Lower lobe of right lung (tissue), 2 donors: ENCODE measurements at places on chromosomes 3 and 15. TPM values are rescaled to one million over a fixed set of nuclear protein-coding genes. Genes with fewer than 3 reads are reported as not detected.

Gene REC114
- total RNA-seq = not detected

Gene AHSG
- total RNA-seq = not detected

Gene IMPG2
- 0.21 TPM for total RNA-seq

DNA sequence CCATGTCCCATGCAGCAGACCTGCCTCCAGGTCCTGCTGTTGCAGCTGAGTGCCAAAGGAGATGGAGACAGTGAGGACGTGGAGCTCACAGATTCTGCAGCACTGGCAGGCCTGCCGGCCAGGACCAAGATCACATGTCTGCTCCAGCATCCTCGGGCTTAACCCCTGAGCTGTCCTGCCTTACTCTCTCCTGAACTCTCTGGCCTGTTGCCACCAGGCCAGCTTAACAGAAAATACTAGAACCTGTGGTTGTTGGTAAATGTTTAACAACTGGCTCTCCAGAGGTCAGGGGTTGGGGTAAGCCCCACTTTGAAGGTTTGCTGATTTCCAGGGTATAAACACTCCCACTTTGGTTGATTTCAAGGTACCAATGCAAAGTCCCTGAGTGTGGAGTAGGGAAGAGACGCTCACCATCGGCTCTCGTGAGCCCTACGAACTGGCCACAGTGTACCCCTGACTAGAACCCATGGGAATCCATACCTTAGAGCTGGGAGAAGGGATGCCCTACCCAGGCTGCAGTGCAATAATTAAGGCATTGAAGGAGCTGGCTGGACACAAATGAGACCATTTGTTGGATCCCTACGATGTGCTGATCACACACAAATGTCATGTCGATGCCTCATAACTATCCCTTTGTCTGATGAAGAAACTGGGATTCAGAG lies 147.9 kb downstream of the OR4M2 start:
- DNase-seq = no peak

DNA sequence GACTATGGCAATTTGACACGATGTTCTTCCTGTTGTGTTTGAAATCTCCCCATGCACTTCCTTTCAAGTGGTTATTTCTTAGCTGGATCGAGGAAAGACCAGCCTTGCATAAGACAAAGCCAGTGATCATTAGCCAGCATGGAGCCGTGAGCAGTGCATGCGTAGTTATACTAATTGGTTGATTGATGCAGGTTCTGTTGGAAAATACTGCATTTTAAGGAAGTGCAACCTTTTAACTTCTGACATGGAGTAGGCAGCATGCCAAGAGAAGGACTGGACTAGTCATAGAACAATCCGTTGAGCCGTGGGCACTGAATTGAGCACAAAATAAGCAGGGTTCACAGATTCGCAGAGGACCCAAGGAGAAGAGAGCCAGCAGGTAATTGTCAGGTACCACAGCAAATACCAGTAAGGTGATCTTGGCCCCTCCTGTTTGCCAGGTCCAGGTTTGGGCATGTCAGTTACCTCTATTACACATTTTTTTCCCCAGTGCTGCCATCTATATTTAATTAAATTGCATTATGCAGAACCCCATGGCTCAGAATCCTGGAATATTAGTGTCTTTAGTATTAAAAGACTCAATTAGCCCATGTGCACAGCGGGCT lies 29.0 kb upstream of the BCL6 start:
- no peak for DNase-seq

DNA sequence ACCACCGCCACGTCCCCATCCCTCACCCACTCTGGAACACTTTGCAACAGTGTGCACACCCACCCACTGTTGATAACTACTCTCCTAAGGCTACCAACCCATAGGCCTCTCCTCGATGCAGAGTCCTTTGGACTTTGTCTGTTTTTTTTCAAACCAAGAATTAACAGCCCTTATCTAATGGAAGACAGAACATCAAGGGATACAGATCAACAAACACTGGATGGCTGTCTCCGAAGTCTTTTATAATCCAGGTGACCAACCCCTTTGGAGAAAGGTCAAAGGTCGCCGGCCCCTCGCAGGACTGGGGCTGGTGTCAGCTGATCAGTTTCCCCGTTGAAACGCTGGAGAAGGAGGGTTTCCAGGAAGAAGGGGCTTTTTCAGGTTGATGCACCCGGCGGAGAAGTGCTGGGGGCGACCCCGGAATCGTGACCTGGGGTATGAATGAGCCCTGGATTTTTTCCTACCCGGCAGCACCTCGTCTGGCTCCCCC lies 532 bp downstream of the B4GALT4 start:
- no peak for DNase-seq

- DNase-seq = no peak
These were observed 317.3 kb downstream of the ZNF385D start for GRCh38 chr3:21433751-21434150.

DNA sequence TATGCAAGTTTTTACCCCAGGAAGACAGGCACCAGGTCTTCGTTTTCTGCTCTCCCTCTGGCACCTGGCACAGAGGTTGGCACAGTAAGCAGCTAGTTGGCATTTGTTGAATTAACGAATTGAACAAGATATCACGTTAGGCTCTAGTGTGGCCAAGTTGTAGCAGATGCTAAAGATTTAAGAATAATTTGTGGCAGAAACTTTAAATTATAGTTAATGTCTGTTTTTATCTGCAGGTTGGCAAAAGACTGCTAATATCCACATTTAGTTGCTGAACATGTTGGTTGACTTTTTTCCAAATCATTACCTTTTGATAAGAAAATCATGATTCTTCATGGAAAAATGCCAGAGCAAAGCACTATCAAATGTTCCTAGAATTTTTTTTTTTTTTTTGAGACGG lies 8.1 kb downstream of the CHRNA5 start:
- no peak for DNase-seq

DNA sequence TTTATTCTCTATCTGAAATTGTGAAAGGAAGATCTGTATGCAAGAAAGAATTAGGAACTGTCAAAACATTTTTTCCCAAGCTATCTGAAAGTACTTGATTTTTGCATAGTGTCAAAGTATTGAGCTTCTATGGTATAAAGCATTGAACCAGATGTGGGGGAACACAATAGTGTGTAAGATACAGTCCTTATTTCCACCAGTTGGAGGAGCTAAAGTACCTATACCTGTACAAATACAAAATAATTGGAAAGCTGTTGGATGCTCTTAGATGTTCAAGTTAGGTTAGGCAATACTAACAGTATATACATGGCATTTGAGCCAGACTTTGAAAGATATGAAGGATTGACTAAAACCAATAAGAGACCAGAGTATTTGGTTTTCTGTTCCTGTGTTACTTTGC lies 148.4 kb downstream of the B3GALNT1 start:
- DNase-seq = no peak

DNA sequence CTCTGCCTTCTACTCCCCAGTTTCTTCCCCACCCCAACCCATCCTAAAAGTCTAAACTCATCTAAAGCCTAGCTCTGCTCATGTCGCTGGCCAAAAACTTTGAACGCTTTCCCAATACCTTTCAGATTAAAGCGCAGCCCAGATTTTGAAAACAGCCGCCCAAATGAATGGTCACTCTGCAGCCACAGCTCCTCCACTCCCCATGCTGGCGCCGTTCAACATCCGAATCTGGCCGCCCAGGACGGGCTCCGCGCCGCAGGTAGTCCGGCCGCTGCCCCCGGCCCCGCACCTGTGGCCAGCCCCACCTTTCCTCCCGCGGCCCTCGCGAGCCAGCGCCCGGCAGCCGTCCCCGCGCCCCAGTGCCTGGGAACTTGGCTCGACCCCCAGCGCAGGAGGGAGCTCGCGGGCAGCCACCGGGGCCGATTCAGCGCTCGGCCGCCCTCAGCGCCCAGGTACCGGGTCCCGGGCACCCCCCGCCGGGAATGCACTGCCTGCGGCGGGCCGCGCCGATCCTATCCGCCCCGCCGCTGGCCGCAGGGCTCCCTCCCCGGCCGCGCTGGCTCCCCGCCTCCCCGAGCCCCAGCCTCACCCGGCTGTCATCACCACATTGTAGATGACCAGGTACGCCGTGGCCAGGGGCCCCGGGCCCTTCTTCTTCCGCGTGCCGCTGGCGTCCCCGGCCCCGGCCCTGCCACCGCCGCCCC lies 417 bp downstream of the HACD2 start:
- peak; percentile 76 for DNase-seq

GRCh38 chr3:143832433-143832832 lies 15.8 kb downstream of the SLC9A9 start:
- DNase-seq = no peak

- DNase-seq = no peak
These were observed 134.0 kb upstream of the THRB start for GRCh38 chr3:24628523-24629258.

- no peak for DNase-seq
These were observed 1.8 kb downstream of the ADAMTS17 start for GRCh38 chr15:100339999-100340398.

- DNase-seq = no peak
These were observed 53.0 kb downstream of the SUCLG2 start for GRCh38 chr3:67601385-67601784.

- DNase-seq = no peak
These were observed 688.3 kb upstream of the LMCD1 start for GRCh38 chr3:7813365-7813764.

DNA sequence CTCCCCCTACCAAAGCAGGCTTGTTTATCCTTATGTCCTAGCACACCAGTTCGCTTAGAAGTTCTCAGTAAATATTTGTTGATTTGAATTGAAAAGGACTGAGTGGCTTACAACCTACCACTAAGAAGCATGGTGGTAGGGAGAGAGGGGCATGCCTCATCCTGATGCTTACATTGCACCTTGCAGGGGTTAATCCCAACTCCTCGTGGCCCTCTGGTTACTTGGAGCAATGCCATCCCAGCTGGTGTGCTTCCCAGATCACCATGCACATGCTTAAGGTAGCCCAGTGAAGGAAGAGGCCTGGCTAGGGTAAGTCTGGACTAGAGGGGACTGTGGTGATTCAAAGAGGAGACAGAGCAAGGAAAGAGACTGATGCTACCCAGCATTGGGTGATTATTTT lies 253.3 kb downstream of the CLSTN2 start:
- DNase-seq = no peak

- DNase-seq = no peak
These were observed 244.4 kb downstream of the TIGIT start for GRCh38 chr3:114538211-114538610.

- DNase-seq = no peak
These were observed 597 bp upstream of the GBE1 start for GRCh38 chr3:81761904-81762580.

DNA sequence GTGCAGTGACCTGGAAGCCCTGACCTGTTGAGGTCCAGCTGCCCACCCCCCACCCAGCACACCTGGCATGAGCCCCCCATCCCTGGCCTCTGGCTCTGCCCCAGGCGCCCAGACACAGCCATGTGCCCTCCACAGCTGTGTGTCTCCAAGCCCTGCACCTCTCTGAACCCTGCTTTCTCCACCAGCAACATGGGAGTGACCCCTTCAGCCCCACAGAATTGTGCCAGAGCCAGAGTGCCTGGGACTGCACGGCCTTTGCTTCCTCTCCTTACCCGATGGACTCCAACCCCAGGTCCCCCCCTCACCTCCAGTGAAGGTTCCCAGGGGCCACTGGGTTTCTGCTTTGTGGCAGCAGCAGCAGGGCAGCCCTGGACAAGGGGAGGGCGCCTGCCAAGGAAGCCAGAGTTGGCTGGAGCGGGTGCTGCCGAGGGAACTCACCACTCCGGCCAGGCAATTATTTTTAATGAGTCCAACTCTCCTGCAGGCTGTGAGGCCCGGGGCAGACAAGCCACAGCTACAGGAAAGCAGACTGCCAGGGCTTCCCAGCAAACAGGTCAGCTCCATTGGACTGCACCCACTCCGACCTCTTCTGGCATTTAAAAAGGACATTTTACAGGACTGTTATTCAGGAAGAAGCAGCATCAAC lies 24.1 kb downstream of the PRR20G start:
- DNase-seq = no peak

- no peak for DNase-seq
These were observed 1438.2 kb downstream of the ZPLD1 start for GRCh38 chr3:103873021-103873420.

DNA sequence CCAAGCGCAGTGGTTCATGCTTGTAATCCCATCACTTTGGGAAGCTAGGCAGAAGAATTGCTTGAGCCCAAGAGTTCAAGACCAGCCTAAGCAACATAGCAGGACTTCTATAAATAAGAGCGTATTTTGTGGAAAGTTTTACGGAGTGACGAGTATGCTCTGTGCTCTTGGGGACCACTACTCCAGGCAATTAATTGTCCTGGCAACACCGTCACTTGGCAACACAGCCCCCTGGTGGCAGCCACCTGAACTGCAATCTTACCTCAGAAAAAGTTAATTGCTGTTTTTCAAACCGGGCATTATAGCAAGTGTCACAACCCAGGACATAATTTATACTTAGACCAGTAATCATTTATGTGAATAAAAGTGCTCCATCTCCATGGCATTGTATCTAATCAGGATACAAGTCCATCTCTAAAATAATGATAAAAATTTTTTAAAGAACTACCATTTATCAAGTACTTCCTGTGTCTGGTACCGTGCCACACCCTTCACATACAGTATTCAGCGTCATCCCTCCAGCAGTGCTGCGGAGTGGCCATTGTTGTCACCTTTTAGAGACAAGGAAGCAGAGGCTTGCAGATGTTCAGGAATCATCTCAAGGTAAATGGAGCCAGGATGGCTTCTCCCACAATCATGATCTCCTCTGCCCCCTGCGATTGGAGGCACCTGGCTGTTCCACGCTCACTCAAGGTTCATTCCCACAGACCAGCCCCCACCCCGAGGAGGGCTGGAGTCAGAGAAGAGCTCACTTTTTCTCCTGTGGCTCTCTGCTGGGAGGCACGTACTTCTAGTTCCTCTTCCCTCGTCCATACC lies 34.5 kb downstream of the PLA2G4D start:
- no peak for DNase-seq

DNA sequence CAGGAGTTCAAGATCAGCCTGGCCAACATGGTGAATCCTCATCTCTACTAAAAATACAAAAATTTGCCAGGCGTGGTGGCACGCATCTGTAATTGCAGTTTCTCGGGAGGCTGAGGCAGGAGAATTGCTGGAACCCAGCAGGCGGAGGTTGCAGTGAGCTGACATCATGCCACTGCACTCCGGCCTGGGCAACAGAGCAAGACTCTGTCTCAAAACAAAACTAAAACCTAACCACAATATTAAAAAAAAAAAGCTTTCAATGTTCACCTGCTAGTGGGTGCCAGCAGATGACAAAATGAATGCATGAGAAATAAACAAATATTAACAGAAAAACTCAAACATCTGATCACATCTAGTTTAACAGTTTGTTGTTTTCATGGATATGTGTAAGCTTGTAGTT lies 9.0 kb downstream of the SLC24A1 start:
- DNase-seq = no peak
